Globus pallidus (tissue), 1 donor: ENCODE measurements at places on chromosomes 5 and 9.

- no peak for DNase-seq
These were observed 253.8 kb downstream of the ZNF608 start for GRCh38 chr5:124492444-124493224.

GRCh38 chr5:55146543-55147151 is 13.3 kb upstream of the GPX8 start:
- DNase-seq: peak; percentile 73

DNA sequence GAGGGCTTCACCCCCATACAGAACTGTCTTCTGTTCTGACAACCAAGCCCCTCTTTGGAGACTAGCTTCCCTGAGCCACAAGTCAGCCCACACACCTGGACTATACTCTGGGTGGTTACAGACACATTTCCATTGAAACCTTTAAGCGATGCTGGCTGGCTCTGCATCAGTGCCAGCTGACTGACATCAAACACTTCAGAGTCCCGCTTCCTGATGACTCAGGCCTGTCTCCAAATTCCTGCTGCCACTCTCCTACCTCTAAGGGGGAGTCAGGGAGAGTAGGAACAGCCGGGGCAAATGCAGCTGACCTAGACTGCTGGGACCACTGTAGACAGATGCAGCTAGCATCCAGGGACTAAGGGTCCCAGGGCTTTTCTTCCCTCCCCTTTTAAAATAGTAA is 59.4 kb downstream of the SIL1 start:
- no peak for DNase-seq

GRCh38 chr9:20417373-20418080 is 204.8 kb downstream of the MLLT3 start:
- DNase-seq: no peak
